Mesothelial cell of epicardium (in vitro differentiated cells): ENCODE measurements at places on chromosomes 5 and 9.

DNA sequence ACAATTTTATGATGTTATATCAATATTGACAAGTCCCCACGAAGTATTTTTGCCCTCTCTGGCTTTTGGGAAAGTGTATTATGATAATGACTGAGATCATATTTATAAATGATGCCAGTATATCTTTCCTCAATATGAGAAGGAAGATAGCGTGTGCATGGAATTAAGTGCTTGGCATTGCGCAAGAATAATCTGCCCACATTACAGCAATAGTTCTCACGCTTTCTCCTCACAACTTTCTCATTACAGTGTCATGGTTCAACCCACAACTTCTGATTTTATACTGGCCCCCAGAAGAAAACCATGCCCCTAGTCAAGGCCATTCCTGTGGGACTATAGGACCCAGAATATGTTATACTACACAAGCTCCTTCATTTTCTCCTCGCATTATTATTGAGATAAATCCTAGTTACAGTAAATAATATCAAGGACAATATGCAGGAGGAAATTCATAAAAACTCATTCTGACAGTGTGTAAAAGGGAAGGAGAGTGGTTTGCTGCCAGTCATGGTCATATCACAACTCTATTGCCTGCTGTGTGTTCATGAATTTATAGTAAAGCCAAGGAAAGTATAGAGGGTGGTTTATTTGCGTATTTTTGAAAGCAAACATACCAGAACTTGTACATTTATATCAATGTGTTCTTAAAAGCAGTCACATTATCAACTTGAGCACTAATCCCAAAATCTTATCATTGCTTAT lies 114.1 kb downstream of the PIK3R1 start:
- no peak for DNase-seq

- no peak for DNase-seq
These were observed 301.1 kb downstream of the EFNA5 start for GRCh38 chr5:107369622-107370021.

- DNase-seq = no peak
These were observed 253.7 kb downstream of the EPB41L4A start for GRCh38 chr5:112165399-112165798.

- no peak for DNase-seq
These were observed 144.2 kb downstream of the PDZD2 start for GRCh38 chr5:31783086-31783645.

DNA sequence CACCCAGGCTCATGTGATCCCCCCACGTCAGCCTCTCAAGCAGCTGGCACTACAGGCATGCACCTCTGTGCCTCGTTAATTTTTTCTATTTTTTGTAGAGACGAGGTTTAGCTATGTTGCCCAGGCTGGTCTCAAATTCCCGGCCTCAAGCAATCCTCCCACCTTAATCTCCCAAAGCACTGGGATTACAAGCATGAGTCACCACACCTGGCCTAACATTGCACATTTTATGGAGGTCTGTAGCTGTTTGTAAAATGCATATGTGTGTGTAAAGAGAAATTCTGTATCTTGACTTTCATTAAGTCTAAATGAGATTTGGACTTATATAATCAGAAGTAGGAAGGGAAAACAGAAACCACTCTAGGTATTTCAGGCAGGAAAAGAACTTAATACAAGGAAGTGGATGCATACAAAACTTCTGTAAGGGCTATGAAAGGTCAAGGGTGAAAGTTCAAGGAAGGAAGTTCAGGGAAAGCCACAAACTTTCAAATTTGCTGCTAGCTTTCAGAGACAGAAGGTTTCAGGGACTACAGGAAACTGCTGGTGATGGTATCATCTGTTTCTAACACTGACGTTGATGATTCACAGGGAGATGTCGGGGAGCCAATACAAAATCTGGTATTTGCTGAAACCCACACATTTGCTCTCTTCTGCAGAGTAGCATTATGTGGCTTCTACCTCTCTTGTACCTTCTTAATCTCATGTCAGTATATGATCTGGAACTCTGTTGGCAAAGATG lies 209.4 kb downstream of the PIK3R1 start:
- no peak for DNase-seq

DNA sequence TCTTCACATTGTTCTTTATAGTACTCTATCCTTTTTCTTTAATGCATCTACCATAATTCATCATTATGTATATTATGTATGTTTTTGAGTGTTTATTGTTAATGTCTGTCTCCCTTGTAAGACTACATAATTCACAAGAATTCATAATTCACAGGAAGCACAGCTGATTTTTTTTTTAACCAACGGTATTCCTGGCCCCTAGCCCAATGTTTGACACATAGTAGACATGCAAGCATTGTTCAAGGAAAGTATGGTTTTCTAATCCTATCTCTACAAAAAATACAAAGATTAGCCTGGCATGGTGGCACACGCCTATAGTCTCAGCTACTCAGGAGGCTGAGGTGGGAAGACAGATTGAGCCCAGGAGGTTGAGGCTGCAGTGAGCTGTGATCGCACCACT lies 160.6 kb downstream of the PPP2R2B start:
- no peak for DNase-seq

GRCh38 chr5:147208134-147208533 lies 26.7 kb upstream of the STK32A start:
- no peak for DNase-seq

DNA sequence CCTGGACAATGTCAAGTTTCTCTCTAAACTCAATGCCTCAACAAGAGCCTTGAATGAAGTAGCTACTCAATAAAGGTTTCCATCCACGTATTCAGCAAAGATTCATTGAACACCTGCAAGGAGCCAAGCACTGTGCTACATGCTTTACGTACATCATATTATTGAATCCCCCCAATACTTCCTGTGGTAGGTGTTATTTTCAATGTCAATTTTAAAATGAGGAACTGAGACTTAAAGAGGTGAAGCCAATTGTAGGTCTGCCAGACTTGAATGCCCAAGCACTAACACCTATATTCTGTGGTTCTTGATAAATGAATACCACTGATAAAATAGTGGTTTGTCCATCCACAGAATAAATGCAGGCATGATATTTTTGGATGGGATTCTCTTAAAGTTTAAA lies 162.3 kb downstream of the DRD1 start:
- no peak for DNase-seq

- no peak for DNase-seq
These were observed 28.2 kb downstream of the RGS7BP start for GRCh38 chr5:64534033-64534432.

DNA sequence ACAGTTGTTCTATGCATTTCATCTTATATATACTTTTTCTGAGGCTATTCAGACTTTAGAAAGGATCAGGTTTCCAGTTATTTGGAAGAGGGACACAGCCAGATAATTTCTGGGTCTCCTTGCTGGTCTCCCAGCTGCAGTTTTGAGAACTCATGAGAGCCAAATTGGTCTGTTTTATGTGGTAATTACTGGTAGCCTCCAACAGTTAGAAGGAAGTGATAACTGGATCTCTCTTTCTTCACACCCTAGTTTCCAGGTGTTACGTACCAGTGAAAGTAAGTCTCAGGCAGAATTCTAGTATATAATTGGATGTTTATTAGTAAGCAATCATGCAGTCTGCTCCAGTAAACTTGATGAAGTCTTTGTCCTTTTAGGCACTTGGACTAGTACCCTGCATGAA lies 63.2 kb upstream of the RPS23 start:
- no peak for DNase-seq

GRCh38 chr5:6805841-6806240 lies 92.6 kb downstream of the TENT4A start:
- no peak for DNase-seq

- no peak for DNase-seq
These were observed 268.2 kb downstream of the BRINP1 start for GRCh38 chr9:119101048-119101447.

GRCh38 chr5:95600557-95600956 lies 19.3 kb upstream of the GPR150 start:
- no peak for DNase-seq

- DNase-seq = no peak
These were observed 24.0 kb downstream of the RAPGEF1 start for GRCh38 chr9:131715906-131716305.

- no peak for DNase-seq
These were observed 30.5 kb downstream of the TXNDC8 start for GRCh38 chr9:110307191-110307590.

- no peak for DNase-seq
These were observed 8.6 kb downstream of the ITK start for GRCh38 chr5:157189223-157189622.

DNA sequence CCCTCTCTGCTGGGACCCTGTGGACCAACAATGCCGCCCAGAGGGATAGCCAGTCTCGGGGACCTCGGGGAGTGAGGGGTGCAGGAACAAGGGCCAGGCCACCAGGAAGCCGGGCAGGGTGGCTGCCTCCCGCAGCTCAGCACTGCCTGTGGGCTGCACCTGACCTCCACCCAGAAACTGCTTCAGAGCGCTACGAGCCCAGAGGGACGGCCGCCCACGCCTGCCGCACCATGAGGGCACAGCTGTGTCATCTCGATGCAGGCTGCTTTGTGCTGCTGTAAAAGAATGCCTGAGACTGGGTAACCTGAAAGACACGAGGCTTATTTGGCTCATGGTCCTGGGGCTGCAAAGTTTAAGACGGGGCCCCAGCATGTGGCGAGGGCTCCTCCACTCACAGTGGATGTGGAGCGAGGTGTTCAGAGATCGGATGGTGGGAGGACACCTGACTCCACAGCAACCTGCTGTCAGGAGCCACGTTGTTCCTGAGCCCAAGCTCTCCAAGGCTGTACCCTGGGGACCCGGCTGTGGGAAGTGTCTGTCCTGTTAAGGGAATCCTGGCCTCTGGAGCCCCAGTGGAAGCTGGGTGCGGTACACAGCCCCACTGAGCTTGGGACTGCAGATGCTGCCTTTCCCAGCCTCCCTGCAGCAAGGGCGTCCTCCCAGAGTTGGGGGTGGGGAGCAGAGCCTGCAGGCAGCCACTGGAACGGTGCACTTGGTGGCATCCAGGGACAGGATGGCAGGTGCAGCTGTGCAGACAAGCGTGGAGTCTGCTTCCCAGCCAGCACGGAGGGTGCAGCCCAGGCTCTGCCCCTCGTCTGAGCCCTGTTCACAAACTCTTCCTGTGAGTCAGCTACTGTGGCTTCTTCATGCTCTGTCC lies 11.8 kb upstream of the ZDHHC11 start:
- DNase-seq = no peak

DNA sequence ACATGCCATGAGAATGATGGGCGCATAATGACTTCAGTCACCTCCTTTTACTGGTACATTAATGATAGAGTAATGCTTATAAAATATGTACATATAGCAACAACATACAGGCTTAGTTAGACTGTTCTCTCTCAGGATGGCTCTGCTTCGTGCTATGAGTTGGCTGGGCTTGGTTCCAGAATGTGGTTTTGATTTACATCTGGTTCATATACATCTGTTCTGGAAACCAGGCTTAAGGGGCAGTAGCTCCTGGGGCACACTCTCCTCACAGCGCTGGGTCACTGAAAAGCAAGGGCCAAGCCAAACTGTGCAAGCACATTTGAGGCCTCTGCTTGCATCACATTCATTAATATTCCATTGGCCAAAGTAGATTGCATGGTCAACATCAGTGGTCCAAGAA lies 44.9 kb downstream of the PCSK1 start:
- no peak for DNase-seq

GRCh38 chr5:141434006-141434405 lies 3.7 kb downstream of the PCDHGA12 start:
- DNase-seq = no peak

- DNase-seq = no peak
These were observed 19.2 kb downstream of the DOCK2 start for GRCh38 chr5:169656125-169656901.

- no peak for DNase-seq
These were observed 55.5 kb upstream of the RASGRF2 start for GRCh38 chr5:80904533-80905187.

DNA sequence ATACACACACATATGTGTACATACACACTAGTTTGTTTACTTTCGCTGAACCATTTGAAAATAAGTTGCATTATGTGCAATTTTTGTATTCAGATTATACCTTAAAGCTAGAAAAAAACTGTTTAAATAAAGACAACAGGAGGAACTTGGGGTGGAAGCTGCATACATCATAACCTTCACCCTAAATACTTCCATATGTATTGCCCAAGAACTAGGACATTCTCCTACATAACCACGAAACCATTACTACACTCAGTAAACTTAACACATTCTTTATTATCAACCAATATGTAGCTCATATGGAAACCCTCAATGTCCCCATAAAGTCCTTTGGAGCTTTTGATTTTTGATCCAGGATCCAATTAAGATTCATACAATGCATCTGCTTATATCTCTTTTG lies 83.3 kb downstream of the GIN1 start:
- DNase-seq = no peak

DNA sequence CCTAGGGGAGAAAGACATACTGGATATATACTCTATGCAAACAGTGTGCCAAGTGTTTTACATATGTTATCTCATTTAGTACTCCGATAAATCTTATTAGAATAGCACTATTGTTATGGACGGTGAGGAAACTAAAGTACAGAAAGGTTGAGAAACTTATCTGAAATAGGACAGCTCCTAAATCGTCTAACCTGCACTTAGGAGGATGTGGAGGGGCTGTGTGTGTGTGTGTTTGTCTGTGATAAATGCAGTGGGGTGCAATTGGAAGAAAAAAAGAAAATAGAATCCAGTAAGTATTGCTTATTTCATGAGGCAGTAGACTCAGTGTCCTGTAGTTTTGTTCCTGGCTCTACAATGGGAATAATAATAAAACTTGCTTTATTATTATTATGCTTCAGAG lies 106.4 kb upstream of the IL6ST start:
- no peak for DNase-seq

- peak; percentile 43 for DNase-seq
These were observed 33.2 kb downstream of the GRIN3A start for GRCh38 chr9:101705135-101705661.

GRCh38 chr9:137179761-137180160 lies 7.9 kb upstream of the TMEM210 start:
- DNase-seq = no peak

DNA sequence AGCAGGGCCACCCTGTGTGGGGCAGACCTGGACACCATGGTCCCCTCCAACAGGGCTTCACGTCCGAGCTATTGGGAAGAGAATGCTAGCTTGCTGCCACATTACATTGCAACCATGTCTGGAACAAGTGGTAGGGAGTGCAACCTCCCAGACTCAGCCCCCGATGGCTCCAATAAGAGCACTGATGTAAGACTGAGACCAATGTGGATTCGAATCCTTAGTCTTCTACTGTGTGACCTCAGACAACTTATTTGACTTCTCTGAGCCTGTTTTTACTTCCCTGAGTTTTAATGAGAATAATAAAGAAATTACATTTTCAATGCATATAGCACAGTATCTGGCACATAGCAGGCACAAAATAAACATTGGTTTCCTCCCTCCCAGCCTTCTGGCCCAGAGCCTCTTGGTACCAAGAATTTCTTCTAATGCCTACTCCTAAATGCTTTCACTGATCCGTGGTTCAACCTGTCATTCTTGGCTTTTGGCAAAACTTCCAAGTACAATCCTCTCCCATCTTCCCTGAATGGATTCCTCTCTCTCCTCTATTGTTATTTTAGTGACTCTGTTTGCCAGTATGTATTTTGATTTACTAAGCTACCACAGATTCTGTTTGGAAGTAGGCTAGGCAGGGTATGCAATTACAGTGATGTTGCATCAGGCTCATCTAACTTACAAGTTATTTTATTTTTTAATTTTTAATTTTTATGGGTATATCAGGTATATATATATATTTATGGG lies 34.6 kb upstream of the COL15A1 start:
- DNase-seq = no peak
